ENCODE measurements at places on chromosomes 5 and 9.
A peak's percentile ranks its signal among the peaks of the same experiment; 100 is the strongest.

DNA sequence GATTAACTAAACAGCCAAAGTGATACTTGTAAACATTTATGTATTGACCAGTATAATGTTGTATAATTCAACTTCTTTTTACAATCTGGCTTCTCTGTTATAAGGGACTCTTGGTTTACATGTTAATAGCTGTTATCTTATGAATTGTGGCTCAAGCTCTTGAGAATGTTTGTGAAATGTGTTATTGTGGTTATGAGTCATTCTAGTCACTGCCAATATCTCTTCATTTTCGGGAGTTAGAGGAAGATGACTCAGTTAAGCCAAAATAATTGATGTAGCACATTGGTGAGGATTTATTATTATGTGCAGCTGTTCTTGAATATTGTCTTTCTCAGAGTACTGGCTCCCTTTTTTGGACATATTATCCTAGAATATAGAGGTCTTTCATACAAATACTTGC, 655.2 kb upstream of the RIOK2 start:
- peak; percentile 93 for DNase-seq

DNA sequence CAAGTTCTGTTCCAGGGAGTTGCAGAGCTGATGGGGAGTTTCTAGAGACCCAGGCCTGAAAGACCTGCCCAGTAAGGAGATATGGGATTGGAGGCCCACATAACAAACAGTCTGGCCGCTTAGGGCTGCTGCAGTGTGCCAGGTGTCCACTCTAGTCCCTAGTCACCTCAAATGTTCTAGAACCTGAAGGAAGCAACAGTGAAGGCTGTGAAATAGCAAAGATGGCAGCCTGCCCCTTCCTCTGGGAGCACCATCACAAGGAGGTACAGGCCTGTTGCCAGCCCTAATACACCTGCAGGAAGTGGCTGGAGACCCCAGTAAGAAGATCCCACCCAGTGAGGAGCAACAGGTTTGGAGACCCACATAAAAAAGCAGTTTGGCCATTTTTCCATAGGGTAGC, 783.8 kb upstream of the EDIL3 start:
- no peak for DNase-seq

GRCh38 chr5:98308231-98308630, 465.2 kb upstream of the RGMB start:
- DNase-seq, result peak; percentile 44

GRCh38 chr9:134476942-134477335, 150.7 kb downstream of the RXRA start:
- no peak for DNase-seq

GRCh38 chr9:88974641-88975040, 16.6 kb upstream of the S1PR3 start:
- DNase-seq, result no peak

- DNase-seq, result no peak
Observed at GRCh38 chr5:107919361-107919760, 248.6 kb upstream of the EFNA5 start.

DNA sequence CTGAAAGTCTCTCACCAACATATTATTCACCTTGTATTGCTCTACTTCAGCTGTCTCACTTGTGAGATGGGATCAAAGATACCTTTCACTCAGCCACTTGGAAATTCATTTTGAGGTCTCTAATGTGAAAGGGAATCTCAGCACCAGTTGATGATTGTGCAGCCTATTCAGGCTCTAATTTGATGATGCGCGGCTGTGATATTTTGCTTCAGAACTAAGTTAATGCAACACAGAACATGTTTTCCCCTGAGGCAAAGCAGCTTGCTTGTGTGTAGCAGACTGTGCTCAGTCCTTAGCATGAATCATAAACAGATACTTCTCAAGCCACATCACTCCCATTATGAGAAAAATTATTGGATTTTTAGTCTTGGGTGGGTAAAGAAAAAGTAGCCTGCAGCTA, 378.8 kb downstream of the OSTF1 start:
- no peak for DNase-seq

GRCh38 chr5:15763754-15764153, 263.8 kb downstream of the FBXL7 start:
- DNase-seq, result peak; percentile 65

- no peak for DNase-seq
Observed at GRCh38 chr5:143476601-143477211, 73.2 kb upstream of the NR3C1 start.

GRCh38 chr9:21579247-21579671, 97.1 kb upstream of the IFNE start:
- DNase-seq, result peak; percentile 58

- peak; percentile 3 for DNase-seq
Observed at GRCh38 chr5:167049043-167049663, 1242.3 kb upstream of the WWC1 start.

DNA sequence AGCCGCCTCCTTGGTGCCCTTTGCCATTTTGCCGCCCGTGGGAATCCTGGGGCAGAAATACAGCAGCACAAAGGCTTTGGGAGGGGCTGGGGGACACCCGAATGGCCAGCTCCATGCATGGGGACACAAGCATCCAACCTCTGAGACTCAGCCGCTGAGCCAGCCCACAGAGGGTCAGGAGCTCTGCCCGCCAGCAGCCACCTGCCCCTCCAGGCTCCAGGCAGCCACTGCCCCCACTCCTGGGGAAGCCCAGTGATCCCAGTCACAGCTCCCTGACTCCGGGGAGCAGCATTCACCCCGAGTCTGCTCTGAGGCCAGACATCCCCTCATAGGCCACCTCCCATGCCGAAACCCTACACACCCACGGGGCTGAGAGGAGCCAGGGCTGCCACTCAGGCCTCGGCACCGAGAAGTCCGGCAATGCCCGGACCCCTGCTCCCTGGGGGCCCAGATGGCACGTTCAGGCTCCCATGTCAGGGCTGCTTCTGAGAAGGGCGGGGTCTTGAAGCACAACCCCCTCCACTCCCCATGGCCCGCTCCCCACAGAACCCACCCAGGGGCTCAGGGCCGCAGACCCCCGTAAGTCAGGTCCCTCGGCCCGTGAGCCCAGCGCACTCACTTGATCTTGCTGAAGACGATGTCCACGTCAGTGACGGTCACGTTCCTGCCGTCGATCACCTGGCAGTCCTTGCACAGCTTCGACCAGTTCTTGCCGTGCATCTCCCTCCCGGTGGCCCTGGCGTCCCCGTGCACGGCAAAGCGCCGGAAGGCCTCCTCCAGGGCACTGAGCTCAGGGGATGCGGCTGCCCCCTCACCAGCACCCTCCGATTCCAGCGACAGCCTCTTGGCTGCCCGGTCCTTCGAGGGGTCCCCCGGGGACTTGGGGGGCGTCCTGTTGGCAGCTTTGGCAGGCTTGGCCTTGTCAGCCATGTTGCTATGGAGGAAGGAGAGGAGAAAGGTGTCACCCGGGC, 15.7 kb downstream of the TPPP start:
- DNase-seq, result no peak

DNA sequence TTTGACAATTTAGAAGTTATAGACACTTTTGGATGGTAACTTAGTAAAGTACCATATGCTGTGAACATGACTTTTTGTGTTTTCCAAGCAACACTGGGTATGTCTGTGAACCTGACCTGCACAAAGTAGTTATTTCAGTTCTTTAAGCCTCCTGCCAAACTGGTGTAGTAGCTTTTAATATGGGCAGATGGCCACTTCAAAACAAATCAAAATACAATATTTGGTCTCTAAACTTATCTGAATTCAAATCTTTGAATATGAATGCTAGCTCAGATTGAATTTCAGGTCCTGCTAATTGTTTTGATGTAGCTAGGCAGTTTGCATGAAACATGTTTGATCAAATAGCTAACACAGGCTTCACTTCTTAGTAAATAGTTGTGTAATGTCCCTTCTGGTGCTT, 1176.7 kb upstream of the CDH9 start:
- DNase-seq, result no peak

DNA sequence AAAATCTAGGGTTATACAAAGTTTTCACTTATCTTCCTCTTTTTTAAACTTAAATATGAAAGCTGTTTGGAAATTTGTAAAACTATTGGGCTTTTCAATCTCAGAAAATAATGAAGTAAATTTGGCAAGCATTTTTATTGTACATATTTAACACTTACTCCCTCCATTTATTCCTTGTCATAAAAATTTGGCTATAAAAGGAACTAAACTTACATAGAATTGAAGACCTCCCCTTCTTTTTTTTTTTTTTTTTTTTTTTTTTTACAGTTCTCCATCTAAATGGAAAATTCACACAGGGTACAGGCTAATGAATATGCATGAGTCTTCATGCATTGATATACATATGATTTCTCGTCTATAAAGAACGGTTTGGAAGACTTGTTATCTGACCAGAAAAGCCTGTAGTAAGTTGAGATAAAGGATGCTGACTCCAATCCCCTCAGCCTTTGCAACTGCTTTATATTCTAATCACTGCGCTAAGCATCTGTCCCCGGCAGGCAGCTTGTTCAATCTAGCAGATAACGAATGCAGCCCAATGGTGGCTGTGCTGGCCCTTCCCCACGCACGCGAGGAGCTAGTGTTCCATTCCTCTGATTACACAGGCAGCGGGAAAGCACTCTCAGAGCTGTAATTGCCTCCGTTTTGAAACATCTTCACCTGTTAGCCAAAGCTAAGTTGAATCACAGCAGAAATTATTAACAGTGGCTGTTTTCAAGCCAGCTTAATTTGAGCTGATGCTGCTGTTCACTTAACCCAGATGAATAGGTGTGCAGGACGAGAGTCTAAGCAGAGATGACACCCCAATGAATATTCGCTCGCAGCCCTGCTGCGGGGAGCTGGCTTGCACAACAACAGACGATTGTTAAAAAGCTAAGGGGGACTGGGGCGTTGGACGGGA, 453.8 kb upstream of the ZNF608 start:
- no peak for DNase-seq

DNA sequence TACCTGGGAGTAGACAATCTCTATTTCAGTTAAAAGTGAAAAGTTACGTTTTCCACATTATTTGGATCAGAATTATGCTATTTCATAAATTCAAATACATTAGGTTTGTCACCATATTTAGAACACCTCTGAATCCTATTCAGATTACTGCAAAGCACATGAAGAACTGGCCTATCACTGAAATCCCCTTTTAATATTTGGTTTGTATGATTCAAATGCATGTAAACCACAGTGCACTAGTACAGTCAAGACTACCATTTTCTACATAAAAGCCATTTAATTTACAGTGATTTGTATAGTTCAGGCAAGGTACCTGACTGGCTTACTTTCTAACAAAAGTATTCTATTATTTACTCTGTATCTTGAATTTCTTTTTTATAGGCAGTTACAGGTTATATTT, 212.5 kb downstream of the MEF2C start:
- no peak for DNase-seq

- no peak for DNase-seq
Observed at GRCh38 chr5:101045689-101046088, 142.6 kb upstream of the ST8SIA4 start.
